ENCODE measurements at places on chromosomes 5 and 9. TPM values are rescaled to one million over a fixed set of nuclear protein-coding genes. Genes with fewer than 3 reads are reported as not detected.

Gene HRH2
- total RNA-seq: 1.0 TPM

Gene ADRB2
- 3.7 TPM for total RNA-seq

Gene CEL
- total RNA-seq: 0.18 TPM

Gene OTULINL
- 1.9 TPM for total RNA-seq

Gene SAXO1
- not detected for total RNA-seq

Gene CDKN2B
- not detected for total RNA-seq

GRCh38 chr5:11047030-11047429, 286.0 kb upstream of the DAP start:
- peak; percentile 51 for DNase-seq

GRCh38 chr9:82140471-82140870, 151.9 kb downstream of the SPATA31D1 start:
- no peak for DNase-seq

DNA sequence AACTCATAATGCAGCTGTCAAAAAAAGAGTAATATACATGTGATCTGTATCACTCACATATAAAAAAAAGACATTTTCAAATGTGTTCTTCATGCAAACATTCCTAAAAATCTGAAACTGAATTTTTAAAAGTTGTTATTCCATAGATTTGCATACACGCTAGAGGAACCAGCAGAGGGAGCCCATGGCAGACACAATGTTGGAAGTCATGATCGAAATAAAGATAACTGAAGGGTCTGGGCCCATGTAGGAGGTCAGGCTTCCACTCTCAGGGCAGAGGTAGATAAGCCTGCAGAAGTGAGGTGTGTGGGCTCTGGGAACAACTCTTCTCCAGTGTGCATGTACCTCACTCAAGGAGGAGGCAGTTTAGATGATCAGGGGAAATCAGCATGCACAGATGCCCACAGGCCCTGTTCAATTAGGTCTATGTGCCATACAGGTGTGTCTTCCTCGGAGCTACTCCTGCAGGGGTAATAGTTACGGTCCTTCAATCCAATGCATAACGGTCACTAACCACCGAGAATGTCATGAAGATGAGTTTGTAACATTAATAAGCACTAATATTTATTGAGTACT, 208.6 kb downstream of the EPB41L4A start:
- DNase-seq: peak; percentile 35

DNA sequence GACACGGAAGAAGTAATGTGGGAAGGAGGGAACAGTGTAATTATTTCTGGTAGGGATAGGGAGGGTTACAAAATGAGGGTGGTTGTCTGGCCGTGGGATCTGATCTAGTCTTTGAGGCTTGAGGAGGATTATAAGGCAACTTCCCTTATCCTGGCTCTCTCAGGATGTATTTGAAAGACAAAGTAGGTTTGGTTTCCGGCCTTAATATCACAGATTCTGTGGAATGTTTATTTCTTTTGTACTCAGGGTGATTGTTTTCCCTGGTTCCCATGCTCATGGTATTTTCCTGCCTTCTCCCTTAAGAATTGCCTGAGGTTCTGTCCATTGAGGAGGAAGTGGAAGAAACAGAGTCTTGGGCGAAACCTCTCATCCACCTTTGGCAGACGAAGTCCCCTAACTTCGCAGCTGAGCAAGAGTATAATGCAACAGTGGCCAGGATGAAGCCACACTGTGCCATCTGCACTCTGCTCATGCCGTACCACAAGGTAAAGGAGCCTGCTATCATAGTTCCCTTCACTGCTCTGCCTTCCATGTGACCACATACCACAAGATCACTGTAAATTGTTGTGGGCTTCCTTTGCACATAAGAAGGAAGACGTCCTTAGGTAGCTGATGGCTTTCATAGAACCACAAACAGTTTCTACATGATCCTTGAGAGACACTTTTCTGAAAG, 253.8 kb downstream of the KDM4C start:
- DNase-seq: no peak

DNA sequence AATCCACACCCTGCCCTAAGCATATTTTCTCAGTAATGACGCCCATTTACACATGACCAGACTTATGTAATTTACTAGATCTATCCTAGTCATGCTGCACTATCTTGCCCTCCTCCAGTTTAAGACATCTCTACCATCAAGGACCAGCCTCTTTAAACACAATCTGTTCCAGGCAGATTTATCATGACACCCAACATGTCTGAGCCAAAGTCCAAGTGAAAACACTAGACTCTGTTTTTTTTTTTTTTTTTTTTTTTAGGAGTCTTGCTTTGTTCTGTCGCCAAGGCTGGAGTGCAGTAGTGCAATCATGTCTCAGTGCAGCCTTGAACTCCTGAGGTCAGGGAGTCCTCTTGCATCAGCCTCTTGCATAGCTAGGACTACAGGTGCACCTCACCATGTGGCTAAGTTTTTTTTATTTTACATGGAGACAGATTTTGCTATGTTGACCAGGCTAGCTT, 354.6 kb downstream of the ARRDC3 start:
- DNase-seq: no peak
